ENCODE measurements at places on chromosomes 4 and X. TPM values are rescaled to one million over a fixed set of nuclear protein-coding genes. Genes with fewer than 3 reads are reported as not detected.
A peak's percentile ranks its signal among the peaks of the same experiment; 100 is the strongest.

DNA sequence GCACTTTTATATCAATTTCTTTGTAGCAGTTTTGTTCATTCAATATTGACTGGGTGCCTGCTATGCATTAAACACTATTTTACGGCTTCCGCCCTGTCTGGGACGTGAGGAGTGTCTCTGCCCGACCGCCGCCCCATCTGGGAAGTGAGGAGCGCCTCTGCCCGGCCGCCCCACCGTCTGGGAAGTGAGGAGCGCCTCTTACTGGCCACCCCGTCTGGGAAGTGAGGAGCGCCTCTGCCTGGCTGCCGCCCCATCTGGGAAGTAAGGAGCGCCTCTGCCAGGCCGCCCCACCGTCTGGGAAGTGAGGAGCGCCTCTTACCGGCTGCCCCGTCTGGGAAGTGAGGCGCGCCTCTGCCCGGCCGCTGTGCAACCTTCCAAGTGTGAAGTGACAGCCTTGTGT lies 68.1 kb downstream of the RPS3A start:
- no peak for DNase-seq

GRCh38 chrX:82541822-82542221 lies 966.3 kb upstream of the POU3F4 start:
- DNase-seq = no peak

DNA sequence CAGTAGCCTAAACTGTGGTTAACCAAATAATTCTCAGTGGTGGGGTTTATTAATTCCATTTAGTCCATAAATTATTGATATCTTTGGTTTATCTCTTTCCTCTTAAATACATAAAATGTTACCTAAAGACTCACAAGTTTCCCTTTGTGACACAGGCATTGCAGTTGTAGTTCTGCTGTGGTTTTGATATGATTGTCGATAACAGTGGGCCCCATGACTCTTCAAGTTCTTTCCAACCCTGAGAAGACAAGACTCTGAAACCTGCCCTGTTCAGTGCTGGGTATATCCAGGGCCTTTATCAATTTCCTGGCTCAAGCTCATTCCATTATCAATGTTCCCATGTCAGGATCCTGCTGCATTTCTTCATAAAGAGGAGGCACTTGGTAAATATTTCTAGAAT lies 117.9 kb upstream of the TBC1D9 start:
- DNase-seq = no peak

DNA sequence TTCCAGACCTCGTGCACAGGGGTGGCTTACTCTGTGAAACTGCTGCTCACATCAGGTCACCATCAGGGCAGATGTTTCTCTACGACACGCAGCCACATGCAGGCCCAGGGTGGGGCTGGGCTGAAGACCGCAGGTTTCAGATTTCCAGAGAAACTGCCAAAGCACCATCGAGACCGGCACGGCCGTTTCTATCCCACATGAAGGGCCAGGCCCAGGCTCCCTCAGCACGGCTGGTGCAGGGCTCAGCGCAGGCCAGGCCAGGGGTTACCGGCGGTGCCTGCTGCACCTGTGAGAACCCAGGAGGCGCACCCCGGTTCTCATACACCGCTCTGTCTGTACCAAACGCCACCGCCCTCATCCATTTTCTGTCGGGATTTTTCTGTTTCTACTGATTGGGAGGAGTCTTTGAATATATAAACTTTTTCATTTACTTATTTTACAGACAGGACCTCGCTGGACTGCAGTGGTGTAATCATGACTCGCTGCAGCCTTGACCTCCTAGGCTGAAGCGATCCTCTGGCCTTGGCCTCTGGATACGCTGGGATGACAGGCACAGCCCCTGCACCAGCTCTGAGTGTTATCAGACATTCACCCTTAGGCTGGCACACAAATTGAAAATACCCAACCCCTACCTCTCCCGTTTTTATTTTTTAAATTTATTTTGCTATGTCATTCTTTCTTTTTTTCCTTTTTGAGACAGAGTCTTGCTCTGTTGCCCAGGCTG lies 17.1 kb downstream of the CTBP1 start:
- no peak for DNase-seq

GRCh38 chrX:73562984-73563737 lies at the start of gene CHIC1:
CHIC1 (plus strand) TSS chrX:73563197; CDS start chrX:73563285, 88 bp downstream.
- peak; percentile 82 for DNase-seq

DNA sequence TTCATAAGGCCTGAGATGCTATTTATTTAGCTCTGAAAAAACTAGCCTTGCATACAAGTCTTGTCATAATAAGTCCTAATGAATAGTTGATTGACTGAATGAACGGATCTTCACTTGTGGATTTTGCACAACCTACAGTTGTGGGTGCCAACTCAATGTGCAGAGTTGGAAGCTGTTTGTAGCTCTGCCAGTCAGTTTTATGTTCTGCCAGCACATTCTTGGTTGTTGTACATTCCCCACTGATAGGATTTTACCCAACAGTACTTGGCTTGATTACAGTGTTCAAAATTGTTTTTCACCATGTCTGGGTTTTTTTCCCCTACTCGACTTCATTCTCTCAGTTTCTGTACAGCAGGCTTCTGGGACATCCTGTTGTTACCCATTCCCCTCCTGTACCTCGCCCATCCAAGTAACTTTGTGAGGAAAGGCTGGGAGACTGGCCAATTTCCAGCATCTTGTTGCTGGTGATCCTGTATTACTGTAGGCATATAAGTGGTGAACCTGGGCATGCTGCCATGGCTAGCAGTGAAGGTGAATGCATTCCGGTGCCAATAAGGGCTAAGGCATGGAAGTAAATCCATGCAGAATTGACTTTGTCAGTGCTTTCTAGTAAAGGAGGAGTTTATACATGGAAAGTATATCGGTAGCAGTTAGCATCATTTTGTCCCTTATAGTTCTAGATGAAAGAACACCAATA lies 22.8 kb downstream of the IL1RAPL1 start:
- DNase-seq = no peak

DNA sequence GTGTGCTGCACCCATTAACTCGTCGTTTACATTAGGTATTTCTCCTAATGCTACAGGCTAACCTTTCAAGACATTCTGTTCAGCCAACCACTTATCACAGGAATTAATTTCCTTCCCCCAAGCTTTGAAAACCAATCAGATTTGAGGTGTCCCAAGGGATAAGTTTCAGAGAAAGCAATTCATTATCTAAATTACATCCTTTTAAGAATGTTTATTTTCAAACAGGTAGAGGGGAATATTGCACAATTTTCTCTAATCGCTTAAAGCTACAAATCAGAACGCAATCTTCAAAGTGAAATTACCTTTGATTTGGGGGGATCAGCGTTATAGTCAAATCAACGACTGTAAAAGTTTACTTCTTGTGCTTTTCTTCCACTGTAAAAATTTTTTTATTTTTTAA lies 1.6 kb downstream of the CLOCK start:
- DNase-seq = no peak

- DNase-seq = no peak
These were observed 572.5 kb downstream of the MAGEB5 start for GRCh38 chrX:26788402-26788998.

GRCh38 chr4:91681091-91681490 lies 622.7 kb upstream of the GRID2 start:
- DNase-seq = no peak

DNA sequence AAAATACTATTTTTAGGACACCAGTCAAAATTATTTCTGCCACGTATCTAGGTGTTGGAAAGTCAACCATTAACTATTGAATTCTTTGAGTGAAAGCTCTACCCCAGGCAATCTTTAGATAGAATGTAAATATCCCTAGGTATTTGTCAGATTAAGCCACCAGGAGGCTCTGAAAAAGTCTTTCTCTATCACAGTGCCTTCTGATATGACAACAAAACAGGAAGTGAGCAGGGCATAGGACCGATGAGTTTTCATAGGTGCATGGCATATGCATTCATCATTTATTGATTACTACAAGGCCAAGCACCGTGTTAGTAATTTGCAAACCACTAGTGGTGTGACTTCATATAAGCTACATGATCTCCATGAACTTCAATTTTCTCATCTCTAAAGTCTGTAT lies 333.6 kb upstream of the F9 start:
- DNase-seq = no peak

DNA sequence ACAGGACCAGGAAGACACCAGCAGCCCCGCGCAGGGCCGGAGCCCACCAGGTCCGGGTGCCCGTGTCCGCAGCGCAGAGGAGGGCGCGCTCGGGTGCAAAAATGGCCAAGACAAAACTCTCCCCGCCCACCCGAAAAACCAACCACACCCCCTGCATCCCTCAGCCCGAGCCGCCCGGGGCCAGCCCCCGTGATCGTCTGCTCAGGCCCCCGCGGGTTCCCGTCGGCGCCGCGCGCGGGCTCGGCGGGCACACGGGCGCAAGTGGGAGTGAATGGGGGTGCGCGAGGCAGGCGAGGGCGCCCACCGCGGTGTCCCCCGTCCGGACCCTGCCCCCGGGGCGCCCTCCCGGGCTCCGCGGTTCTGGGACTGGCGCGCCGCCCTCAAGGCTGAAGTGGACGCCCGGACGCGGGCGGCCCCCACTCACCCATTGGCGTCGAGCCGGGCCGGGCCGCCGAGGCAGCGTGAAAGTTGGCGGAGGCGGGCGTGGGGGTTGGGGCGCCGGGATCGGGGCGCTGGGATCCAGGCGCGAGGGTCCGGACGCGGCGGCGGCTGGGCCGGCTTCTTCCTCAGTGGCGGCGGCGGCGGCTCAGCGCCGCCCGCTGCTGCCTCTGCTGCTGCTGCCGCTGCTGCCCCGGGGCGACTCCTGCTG lies 393 bp downstream of the SH3KBP1 start:
- no peak for DNase-seq

DNA sequence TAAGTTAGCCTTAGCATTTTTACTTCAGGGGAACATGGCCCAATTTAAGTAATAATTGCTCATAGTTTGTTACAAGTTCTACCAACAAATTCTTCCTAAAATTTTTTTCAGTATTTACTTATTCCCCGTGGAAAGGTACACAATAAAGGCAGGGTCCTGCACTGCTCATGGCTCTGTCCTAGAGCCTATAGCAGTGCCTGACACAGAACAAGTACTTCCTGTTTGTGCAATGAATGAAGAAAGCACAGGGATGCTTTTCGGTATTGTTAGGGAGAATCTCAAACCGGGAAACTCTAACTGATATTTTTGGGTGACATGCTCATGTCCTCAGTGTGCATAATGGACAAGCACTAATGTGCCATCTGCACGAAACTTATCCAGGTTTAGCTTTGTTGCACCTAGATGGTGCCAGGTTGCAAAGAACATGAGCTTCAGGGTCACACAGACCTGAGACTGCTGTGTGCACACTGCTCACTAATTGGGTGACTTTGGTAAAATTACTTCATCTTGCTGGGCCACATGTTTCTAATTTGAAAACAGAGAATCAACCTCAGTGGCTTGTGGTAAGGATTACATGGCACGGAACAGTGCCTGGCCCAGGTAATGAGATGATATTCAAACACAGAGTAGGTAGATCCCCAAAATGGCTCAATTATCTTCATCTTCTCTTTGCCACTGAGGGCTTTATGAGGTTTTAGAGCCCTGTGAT lies 175.8 kb upstream of the NPY2R start:
- no peak for DNase-seq

GRCh38 chr4:17494258-17495190 lies 17.4 kb downstream of the QDPR start:
- no peak for DNase-seq

SAP30 gene
- 49.3 TPM for total RNA-seq

STPG2 gene
- not detected for total RNA-seq

FOXR2 gene
- not detected for total RNA-seq

PDE5A gene
- 1.4 TPM for total RNA-seq

F11 gene
- not detected for total RNA-seq

RHOH gene
- total RNA-seq = 87.4 TPM

ACE2 gene
- not detected for total RNA-seq

USP26 gene
- not detected for total RNA-seq

FRYL gene
- 88.5 TPM for total RNA-seq

IL1RAPL1 gene
- not detected for total RNA-seq

PRRG1 gene
- not detected for total RNA-seq

WDFY3 gene
- not detected for total RNA-seq

ATP2B3 gene
- total RNA-seq = not detected
